Panc1 (cell line): ENCODE measurements at places on chromosomes 2 and 18. TPM values are rescaled to one million over a fixed set of nuclear protein-coding genes. Genes with fewer than 3 reads are reported as not detected.

GRCh38 chr2:98822301-98823164, 91.6 kb upstream of the MGAT4A start:
- DNase-seq = no peak

- no peak for DNase-seq
Measured at GRCh38 chr18:394987-395362, 105.5 kb downstream of the COLEC12 start.

The MC4R gene
- not detected for total RNA-seq

The MFSD6 gene
- 10.4 TPM for total RNA-seq
